Activated CD8-positive, alpha-beta memory T cell treated with anti-CD3 and anti-CD28 coated beads, Interleukin-2, amount 10 ng/mL, durations not matched to agents 7 days and 5 days (primary cell): ENCODE measurements at places on chromosomes 3 and 15. TPM values are rescaled to one million over a fixed set of nuclear protein-coding genes. Genes with fewer than 3 reads are reported as not detected.

The ZBTB47 gene
- 0.41 TPM for total RNA-seq

The TMEM266 gene
- total RNA-seq, result not detected

The MST1R gene
- 1.2 TPM for total RNA-seq

The KY gene
- not detected for total RNA-seq

The TEX55 gene
- total RNA-seq, result not detected

The TMEM212 gene
- total RNA-seq, result not detected

The SLC33A1 gene
- total RNA-seq, result 24.4 TPM

The SKOR1 gene
- 0.19 TPM for total RNA-seq

The SLC6A20 gene
- 0.05 TPM for total RNA-seq

The GOLGA6L10 gene
- 0.91 TPM for total RNA-seq

The PLSCR4 gene
- not detected for total RNA-seq
